ENCODE measurements at places on chromosomes 1 and 21.

DNA sequence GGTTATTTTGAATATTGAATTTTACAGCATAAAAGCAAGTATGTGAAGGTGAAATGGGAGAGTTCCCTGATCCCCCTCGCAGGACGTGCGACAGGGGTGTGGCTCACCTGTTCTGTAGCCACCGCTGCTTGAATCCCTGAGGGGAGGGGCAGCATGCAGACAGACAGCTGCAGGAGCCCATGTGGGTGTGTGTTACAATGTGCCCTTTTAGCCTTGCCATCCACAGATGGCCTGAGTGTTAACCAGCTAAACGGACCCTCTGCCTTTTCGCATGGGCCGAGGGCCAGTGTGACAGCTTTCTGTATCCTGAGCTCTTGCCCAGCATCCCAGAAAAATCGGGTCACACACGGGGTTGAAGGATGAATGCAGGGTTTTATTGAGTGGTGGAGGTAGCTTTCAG is 43.3 kb downstream of the JAM2 start:
- no peak for DNase-seq

DNA sequence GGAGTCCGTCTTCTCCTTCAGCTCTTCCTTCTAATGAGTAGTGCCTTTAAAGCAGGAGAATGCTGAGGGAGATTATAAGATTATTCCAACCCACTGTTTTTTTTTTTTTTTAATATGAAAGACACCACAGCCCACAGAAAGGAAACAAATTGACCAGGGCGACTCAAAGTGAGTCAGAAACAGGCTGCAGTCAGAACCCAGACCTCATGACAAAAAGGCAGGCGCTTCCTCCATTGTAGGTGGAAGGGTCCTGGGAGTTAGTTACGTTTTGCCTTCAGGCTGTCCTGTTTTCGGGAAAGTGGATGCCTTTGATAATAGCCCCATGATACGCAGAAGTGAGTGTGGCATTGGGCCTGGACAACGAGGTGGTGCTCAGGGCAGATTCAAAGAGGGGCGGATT is 21.0 kb downstream of the PLXNA2 start:
- DNase-seq = no peak

GRCh38 chr1:212920896-212921295 is 29.4 kb upstream of the VASH2 start:
- DNase-seq = no peak

DNA sequence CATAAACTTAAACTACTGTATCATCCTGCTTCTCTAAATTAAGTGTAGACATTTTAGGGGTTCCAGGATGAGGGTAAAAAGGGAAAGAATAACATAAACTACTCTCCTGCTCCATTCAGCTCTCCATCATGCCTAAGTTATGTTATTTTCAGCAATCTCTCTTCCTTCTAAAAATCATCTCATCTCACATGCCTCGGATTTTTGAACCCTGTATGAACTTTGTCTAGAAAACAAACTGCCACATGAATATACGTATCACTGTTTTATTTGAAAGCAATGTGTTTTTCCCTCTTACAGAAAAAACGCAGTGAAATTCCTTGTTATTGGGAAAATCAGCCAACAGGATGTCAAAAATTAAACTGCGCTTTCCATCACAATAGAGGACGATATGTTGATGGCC is 32.6 kb downstream of the ZBED6 start:
- DNase-seq = no peak

GRCh38 chr1:55554611-55555010 is 339.4 kb upstream of the USP24 start:
- DNase-seq = no peak

- DNase-seq = no peak
Measured at GRCh38 chr1:4600615-4601460, 53.6 kb upstream of the AJAP1 start.

DNA sequence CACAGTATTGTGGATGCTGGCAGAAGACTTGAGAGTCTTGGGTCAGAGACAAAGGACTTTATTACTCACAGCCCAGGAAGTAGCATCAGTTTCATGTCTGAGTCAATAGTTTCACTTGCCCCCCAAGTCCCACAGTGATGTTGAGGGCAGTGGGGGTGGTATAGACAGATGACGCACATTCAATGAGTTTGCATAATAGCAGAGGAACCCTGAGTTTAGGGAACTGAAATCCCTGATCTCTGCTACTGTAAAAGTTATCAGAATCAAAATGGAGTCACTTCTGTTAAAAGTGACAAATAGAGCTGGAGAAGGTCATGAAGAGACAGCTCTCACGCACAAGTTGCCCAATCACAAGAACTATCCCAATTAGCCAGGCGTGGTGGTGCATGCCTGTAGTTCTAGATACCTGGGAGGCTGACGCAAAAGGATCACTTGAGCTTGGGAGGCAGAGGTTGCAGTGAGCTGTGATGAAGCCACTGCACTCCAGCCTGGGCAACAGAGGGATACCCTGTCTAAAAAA is 11.5 kb upstream of the HCRTR1 start:
- no peak for DNase-seq

DNA sequence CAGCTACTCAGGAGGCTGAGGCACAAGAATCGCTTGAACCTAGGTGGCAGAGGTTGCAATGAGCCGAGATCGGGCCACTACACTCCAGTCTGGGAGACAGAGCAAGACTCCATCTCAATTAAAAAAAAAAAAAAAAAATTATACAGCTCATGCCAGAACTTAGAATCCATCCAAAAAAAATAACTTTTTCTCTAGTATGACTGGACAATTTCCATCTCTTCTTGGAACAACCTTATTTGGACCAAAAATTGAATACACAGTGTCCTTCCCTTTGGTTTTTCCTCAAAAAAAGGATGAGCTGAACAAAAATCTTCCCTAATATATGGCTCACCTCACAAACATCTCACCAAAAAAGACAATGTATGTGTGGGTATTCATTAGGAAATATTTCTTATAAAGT is 73.7 kb downstream of the TOR3A start:
- no peak for DNase-seq

DNA sequence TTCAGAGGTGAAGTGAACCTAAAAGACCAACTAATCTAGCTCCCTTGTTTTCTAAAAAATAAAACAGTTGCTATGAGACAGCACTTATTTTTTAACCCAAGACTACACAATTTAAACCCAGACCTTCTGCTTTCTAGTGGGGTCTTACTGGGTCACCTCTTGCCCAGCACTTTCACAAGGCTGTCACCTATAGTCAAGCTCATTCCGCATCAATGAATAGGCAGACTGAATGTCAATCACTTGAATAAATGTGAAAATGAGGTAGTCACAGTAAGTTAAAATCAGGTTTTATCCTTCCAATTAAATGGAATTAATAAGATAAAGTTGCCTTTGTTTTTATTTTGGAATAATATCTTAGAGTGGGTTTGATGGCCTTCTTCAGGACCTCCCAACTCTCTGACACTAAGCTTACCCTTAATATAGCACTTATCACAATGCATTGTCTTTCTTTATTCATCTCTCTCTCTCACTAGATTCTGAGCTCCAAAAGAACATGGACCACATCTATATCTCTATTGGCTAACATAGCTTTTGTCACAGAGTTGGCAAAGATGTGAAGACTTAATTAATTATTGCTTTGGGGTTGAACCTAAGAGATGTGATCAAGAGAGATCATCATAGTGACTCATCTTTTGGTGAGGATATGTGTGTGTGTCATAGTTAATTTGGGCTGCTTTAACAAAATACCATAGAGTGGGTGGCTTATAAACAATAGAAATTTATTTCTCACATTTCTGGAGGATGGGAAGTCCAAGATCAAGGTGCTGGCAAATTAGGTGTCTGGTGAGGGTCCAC is 248.7 kb upstream of the DAB1 start:
- no peak for DNase-seq

DNA sequence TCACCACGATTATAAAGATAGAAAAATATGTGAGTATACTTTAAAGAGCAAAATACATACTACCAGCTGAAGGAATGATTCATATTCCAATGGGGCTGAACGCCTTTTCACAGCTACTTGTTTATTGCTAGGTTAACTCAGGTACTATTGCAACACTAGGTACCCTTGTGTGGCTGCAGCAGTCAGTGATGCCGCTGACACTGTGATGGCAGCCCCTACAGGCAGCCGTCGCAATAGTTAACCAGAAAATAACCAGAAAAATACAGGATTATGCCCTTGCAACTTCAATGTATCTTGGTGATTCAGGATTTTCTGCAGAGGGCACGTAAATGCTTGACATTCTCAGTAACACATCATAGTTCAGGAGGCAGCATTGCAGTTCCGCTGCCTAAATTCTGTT is 1.6 kb upstream of the MARK1 start:
- DNase-seq = no peak

- DNase-seq = no peak
Measured at GRCh38 chr21:31666445-31667010, 7.0 kb downstream of the SOD1 start.

DNA sequence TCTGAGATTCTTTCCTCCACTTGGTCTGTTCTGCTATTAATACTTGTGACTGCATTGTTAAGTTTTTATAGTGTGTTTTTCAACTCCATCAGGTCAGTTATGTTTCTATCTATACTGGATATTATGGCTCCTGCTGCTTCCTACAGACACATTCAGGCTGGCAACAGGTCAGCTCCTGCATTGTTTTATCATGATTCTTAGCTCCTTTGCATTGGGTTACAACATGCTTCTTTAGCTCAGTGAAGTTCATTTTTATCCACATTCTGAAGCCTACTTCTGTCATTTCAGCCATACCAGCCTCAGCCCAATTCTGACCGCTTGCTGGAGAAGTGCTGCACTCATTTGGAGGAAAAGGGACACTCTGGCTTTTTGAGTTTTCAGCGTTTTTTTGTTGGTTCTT is 37.3 kb upstream of the F3 start:
- DNase-seq = no peak

DNA sequence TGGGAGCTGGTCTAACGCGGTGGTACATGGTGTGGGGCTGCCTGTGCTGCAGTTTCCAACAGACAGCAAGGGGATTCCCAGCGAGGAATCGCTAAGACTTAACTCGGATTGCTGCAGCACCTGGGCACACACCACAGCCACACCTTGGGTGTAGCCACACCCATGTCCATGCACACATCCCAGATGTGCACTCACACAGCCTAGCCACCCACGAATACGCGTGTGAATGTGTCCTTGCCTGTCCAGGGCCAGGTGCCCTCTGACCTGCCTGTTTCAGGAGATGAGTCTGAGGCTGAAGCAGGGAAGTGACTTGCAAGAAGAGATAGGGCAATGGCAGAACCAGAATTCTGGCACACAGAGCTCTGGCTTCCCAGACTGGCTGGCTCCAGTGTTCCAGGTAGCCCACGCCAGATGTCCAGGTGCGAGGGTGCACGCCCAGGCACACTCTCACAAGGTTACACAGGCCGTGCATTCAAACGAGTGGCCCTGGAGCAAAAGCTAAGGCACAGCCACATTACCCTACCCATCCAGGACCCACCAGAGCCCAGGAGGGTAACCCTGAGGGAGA is 272.7 kb downstream of the TRABD2B start:
- DNase-seq = peak; percentile 60

DNA sequence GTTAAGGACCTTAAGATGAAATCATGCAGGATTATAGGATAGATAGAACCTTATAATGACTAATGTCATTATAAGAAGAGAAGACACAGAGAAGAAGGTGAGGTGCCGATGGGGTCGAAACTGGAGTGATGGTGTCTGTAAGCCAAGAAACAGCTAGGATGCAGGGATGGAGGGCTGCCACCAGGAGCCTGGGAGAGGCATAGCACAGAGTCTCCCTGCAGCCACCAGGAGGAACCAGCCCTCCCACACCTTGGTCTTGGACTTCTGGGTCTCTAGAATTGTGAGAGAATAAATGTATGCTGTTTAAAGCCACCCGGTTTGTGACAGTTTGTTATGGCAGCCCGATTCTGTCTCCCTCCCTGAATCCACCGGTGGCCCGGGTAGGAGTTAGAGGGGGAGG is 337.2 kb upstream of the AJAP1 start:
- no peak for DNase-seq

GRCh38 chr1:84330125-84330984 is 28.8 kb downstream of the SAMD13 start:
- no peak for DNase-seq

GRCh38 chr1:244337839-244338238 is 113.9 kb downstream of the ADSS2 start:
- no peak for DNase-seq

DNA sequence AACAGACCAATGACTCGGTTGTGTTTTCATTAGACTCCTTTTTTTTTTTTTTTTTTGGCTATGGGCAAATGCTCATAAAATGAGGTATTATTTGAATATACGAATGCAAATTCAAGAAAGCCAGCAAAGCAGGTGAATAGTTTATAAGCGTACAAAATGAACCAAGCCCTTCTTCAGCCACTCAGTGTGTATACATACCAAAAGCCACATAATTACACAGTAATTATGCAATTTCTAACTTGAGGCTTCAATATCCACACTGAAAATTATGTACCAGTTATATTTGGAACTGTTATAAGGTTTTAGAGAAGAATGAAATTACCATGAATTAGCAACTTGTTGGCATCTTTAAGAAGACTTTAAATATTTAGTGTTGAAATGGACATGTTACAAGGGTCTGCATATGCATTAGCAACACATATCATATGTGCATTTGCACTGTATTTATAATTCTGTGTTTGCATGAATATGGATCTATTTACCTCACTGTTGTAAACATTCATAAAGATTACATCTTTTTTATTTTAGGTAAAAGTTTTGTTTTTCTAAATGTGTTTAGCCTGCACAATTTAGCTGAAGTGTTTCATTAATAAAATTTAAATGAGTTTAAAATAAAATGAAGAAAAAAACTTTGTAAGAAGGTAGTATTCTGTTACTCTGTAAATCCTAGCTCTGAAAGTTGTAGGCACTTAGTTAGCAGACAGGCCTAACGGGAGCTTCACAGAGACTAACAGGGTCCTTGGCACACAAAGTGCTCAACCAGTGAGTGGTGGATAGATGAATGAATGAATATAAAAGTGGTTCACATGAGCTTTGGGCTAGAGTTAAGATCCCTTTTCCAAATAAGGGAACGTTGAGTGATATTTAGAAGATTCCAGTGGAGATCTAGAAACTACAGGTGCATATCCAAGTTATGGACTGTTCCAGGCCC is 241.0 kb upstream of the NFIA start:
- no peak for DNase-seq

- DNase-seq = no peak
Measured at GRCh38 chr1:203091761-203092330, 6.0 kb upstream of the MYOG start.

GRCh38 chr1:183139281-183139942 is 46.7 kb upstream of the LAMC2 start:
- DNase-seq = no peak

DNA sequence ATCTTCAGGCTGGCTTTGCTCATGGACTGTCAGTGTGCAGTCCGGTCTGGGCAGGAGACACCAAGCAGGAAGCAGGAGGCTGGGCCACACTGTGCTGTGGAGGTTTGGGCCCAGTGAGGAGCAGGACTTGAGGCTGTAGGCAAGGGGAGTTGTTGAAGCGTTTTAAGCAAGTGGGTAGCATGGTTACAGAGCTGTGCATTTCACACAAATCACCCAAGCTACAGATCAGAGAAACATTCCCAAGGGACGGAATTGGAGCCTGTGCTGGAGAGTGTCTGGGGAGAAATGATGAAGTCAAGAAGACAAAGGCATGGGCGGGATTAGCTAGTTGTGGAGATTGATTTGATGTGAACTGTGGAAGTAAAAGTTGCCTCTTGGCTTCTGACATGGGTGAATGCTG is 60.9 kb downstream of the KIF21B start:
- peak; percentile 38 for DNase-seq

Measured in chondrocyte (in vitro differentiated cells).